Stimulated activated CD8-positive, alpha-beta memory T cell treated with anti-CD3 and anti-CD28 coated beads, Interleukin-7, amount 100 ng/mL, for 1 hour (primary cell): ENCODE measurements at places on chromosomes 7 and 10.

DNA sequence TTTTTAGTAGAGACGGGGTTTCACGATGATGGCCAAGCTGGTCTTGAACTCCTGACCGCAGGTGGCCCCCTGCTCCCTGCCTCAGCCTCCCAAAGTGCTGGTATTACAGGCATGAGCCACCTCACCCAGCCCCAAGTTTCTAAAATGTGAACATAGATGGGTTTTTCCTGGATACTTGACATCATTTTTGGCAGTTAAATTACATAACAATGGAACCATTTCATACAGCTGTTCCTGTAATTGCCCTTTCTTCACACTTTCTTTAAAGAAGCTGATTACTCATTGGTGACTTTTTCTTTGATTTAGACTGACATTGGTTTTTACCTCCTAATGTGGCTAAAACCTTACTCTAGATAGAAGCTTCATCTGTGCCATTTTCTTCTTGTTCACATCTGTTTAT, 5.9 kb downstream of the ZKSCAN1 start:
- no peak for DNase-seq

- no peak for DNase-seq
Observed at GRCh38 chr7:2404714-2405119, 1.3 kb downstream of the CHST12 start.

DNA sequence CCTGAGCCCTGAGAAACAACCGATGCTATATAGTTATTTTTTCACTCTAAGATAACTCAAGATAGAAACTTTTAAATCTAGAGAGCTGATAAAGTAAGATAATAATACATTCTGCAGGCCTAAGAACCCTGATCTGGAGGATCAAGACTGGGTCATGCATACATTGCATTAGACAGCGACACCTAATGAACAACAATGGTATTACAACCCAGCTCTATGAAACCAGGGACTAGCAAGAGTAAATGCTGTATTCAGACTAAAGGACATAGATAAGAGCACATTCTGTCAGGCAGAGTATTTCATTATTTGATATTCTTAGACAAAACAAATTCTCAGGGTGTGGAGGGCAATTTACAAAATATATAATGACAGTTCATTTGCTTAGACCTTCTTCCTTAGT, 148.6 kb downstream of the GRK5 start:
- no peak for DNase-seq

DNA sequence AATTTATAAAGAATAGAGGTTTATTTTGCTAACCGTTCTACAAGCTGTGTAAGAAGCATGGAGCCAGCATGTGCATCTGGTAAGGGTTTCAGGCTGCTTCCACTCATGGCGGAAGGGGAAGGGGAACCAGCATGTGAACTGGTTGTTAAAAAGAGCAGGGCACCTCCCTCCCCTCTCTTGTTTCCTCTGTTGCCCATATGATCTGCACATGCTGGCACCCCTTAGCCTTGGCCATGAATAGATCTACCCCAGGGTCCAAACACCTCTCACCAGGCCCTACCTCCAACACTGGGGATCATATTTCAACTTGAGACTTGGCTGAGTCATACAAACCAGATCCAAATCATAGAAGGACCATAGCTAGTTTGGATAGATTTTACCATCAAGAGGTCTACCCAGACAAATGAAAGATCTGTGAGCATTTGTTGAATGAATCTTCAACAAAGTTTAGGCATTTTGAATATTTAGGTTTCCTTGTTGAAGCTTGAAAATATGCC, 36.0 kb upstream of the NRP1 start:
- no peak for DNase-seq

- DNase-seq, result no peak
Observed at GRCh38 chr10:8581521-8582225, 527.2 kb downstream of the GATA3 start.

- DNase-seq, result no peak
Observed at GRCh38 chr10:116055252-116055916, 217.6 kb downstream of the GFRA1 start.

DNA sequence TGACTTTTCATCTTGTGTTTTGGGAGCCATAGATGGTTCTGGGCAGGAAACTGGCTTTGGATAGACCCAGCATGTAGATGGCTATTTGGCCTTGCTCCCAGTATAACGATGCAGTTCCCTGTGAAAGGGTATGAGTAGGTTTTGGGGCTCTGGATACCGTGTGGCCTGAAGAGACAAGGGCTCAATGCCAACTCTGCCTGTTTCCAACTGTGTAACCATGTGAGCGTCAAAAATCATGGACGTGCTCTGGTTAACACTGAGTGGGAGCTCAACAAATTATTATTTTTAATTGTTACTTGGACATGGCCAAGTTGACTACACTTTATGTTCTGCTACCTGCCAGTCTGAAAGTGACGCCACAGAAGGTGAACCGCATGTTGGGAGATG, 41.8 kb downstream of the EGFR start:
- DNase-seq, result no peak

GRCh38 chr10:91006001-91006751, 85.3 kb upstream of the ANKRD1 start:
- DNase-seq, result peak; percentile 16

- no peak for DNase-seq
Observed at GRCh38 chr10:34854147-34854601, 39.1 kb upstream of the PARD3 start.

- no peak for DNase-seq
Observed at GRCh38 chr7:98217623-98218582, 6.7 kb downstream of the BHLHA15 start.

DNA sequence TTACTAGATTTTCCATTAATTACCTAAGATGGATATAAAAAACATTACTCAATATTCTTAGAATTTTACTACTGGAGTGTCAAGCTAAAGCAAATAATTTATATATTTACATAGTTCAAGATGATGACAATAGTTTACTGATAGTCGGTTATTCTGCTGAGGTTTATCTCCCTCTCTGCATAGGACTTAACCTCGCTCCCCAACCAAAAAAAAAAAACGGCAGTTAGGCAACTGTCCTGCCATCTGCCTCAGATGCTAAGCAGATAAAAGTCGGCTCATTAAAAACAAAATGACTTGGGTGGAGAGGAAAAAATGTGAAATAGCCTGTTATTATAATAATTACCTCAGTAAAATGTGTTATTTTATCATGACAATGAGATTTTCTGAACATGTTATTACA, 14.0 kb upstream of the ITGB8 start:
- DNase-seq, result no peak

DNA sequence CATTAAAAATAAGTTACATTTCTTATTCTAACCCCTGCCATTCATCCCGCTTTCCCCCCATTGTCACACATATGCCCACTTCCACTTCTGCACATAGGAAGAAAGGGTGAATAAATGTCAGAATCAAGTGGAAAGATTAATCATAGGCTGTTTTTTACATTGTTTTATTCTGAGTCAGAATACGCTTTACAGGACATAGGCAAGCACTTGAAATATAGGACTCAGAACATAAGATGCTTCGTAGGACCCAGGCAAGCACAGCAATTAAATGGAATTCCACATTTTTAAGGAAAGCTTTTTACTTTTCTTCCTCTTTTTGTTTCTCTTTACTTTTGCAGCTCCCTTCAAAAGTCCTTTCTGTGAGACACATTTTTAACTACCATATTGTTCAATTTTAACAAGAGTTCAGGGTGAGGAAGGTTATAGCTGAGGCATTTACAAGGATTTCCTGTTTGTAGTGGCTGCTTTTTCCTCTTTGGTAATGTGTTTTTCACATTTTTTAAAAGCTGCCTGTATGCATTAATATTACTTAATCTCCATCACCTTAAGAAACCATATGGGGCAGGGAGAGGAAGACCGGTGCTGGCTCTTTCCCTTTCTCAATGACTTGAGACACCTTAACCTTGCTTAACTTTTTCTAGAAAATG, 130.0 kb downstream of the TES start:
- DNase-seq, result no peak

DNA sequence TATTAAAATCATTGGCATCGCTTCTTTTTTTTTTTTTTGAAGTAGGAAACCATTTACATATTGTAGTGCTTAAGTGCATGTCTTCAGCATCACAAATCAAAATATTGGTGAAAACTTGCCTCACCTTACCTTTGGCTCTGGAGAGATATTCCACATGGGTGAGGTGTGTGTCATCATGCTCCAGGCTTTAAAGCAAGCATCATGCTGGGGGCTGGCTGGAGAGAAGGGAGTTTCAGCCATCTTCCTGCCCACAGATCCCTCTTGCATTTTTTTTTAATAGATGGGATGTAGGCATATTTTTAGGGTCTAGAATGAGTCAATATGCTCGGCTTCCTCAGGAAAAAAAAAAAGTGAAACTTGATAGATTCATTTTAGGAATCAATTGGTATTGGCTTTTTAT, 2.3 kb upstream of the INSYN2A start:
- no peak for DNase-seq

DNA sequence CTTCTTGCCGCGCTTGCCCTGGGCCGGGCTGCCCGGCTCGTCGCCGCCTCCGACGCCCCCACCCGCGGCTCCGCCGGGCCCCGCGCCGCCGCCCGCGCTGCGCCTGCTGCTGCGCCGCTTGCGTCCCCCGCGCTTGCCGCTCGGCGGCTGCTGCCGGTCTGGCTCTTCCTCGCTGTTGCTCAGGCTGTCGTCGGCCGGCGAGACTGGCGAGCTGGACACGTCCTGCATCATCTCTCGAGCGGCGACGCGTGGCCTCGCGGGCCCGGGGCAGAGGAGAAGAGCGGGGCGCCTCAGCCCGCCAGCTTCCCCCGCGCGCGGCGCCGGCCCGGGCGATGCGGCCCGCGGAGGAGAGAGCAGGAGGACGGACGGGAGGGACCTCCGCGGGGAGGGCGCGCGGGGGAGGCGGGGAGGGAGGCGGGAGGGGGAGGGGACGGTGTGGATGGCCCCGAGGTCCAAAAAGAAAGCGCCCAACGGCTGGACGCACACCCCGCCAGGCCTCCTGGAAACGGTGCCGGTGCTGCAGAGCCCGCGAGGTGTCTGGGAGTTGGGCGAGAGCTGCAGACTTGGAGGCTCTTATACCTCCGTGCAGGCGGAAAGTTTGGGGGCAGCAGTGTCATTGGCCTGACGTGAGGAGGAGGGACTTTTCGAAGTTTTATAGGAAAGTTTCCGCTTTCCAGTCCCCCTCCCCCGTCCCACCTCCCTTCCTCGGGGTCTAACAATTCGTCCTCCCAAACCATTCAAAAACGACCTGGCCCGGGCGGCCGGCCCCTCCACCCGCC, at the start of gene TWIST1:
TWIST1 (minus strand) TSS at position 546 of the 779 bp plus-strand sequence; CDS start at position 231, 315 bp downstream.
- no peak for DNase-seq

DNA sequence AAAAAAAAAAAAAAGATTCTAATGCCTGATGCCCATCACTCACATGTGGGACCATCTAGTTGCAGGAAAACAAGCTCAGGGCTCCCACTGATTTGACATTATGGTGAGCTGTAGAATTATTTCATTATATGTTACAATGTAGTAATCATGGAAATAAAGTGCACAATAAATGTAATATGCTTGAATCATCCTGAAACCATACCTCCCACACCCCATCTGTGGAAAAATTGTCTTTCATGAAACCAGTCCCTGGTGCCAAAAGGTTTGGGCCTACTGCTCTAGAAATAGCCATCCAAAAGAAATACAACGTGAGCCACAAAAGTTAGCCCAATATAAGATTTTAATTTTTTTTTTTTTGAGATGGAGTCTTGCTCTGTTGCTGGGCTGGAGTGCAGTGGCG, 265.1 kb downstream of the PRPF18 start:
- no peak for DNase-seq

GRCh38 chr7:113379746-113380145, 261.4 kb upstream of the SMIM30 start:
- DNase-seq, result no peak

DNA sequence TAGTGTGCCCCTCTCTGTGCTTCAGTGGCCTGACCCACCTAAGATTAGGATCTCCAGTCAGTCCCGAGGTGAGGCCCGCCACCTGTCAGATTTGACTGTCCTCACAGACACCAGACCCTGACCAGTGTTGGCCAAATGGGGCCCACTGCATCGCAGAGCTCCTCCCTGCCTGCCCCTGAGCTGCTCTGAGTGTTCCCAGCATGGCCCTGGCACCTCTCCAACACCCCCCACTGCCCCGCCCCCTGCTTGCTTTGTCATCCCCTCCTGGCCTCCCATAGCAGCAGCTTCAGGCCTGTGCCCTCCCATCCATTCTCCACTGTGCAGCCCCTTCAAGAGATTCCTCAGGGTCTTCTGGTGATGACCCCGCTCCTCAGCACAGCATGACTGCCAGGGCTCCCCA, 67.6 kb downstream of the C10orf120 start:
- DNase-seq, result no peak

GRCh38 chr10:21724020-21724589, 190.1 kb downstream of the MLLT10 start:
- no peak for DNase-seq

GRCh38 chr7:105636982-105637381, 55.7 kb upstream of the EFCAB10 start:
- DNase-seq, result no peak

DNA sequence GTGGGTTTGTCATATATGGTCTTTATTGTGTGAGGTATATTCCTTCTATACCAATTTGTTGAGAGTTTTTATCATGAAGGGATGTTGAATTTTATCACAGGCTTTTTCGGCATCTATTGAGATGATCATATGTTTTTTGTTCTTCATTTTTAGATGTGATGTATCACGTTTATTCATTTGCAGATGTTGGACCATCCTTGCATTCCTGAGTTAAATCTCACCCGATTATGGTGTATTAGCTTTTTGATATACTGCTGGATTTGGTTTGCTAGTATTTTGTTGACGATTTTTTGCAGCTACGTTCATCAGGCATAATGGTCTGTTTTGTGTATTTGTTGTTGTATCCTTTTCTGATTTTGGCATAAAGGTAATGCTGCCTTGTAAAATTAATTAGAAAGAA, 311.0 kb downstream of the PTEN start:
- DNase-seq, result no peak

GRCh38 chr7:73973091-73973490, 54.9 kb upstream of the ELN start:
- no peak for DNase-seq

- no peak for DNase-seq
Observed at GRCh38 chr10:77016855-77017254, 620.8 kb downstream of the KCNMA1 start.

DNA sequence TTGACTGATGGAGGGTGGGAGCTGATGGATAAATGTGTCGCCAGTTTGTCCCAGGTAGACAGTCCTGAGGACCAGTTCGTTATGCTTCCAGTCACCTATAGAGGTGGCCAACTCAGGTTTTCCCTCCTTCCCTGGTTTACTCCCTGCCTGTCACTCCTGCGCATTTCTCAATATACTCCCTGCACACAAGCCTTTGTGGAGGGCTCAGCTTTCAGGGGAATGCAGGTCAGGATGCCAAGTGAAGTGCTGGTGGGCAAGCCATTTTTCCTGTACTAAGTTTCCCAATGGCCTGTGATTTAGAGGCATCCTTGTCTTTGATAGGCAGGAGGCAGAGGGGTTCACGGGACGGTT, 473.5 kb upstream of the ZMIZ1 start:
- DNase-seq, result no peak

DNA sequence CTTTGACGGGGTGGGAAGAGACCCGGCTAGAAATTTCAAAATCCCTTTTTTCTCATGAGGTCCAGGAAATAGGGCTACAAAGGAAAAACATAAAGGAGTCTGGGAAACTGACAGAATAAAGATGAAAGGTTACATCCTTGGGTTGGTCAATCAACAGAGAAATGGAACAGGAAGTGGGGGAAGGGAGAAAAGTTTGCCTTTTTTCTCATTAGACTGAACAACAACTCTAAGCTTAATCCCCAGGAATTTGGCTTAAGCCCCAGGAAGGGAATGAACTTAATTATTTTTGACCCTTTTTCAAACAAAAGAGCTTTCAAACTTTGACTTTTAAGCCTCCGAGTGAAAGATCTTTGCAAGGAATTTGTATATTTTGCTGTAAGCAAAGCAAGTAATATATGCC, 32.7 kb downstream of the LGI1 start:
- no peak for DNase-seq

GRCh38 chr7:95933618-95934017, 161.3 kb downstream of the DYNC1I1 start:
- DNase-seq, result no peak
